ENCODE measurements at places on chromosomes 2 and 18. TPM values are rescaled to one million over a fixed set of nuclear protein-coding genes. Genes with fewer than 3 reads are reported as not detected.

DNA sequence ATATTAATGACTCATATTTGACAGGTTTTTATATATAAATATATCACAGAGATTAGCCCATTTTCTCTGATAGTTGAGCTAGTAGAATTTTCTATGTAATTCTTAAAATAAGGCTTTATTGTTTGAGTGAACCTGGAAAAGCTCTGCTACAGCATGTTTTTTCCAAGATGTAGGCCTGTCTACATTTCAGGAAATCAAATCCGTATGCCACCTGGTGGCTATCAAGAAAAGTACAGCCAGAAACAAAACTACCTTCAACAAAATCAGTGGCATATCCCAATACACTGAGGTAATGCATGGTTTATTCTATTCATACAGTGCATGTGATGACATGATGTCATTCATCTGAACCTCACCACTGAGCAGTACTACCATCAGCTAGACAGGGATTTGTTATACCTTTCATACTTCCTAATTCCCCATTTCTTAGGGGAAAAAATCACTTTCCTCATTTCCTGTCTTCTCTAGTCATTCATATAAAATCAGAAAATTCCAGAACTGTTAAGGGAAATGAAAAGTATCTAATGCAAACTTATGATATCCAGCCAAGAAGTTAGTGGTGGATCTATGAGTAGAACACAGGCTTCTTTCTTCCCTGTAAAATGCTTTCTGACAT is 310.4 kb upstream of the SYT4 start:
- no peak for DNase-seq

Gene INO80C
- total RNA-seq = 8.9 TPM

- DNase-seq = no peak
Measured at GRCh38 chr2:203591642-203592041, 56.5 kb upstream of the RAPH1 start.

DNA sequence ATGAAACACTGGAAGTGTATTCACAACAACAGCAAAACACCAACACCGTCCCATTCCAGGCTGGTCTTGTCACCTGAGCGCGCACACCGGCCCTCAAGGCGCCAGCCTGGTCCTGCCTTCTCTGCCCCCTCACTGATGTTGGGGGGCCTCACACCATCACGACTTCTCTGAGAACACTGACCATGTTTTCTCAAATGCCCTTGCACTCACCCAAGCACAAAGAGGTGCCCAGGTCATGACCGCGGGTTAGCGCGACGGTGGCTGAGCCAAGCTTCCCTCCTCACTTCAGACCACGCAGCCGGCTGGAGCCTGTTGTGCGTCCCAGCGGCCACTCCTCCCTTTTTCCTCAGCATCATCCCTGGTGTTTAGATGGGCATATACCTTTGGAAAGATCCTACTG is 101.3 kb upstream of the SALL3 start:
- no peak for DNase-seq

DNA sequence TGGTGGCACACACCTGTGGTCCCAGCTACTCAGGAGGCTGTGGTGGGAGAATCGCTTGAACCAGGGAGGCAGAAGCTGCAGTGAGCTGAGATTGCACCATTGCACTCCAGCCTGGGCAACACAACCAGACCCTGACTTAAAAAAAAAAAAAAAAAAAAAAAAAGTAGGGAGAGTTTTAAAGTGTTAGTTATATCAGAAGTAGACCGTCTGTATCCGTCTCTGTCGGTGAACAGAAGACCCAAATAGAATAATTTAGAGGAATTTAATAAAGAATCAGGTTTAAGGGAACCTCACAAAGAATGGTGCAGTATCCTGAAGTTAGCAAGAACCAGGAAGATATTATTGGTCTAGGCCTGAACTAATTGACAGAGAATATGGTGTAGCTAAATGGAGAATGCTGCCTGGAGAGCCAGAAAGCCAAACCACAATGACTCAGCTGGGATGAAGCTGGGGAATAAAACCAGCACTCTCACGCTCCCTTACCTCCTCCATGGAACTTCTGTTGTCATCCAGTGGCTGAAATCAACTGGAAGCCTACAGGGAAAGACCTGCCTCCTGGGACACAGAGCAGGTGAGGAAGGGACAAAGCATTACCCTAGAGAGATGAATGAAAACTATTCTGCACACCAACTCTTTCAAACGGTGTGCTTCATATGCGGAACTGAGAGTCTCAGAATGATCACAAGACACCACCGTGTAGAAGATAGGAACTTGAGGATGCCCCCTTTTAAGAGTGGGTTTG is 39.1 kb upstream of the PLEKHM3 start:
- no peak for DNase-seq

Gene GAL3ST2
- total RNA-seq = 0.50 TPM

Gene PLEKHH2
- total RNA-seq = 23.8 TPM

DNA sequence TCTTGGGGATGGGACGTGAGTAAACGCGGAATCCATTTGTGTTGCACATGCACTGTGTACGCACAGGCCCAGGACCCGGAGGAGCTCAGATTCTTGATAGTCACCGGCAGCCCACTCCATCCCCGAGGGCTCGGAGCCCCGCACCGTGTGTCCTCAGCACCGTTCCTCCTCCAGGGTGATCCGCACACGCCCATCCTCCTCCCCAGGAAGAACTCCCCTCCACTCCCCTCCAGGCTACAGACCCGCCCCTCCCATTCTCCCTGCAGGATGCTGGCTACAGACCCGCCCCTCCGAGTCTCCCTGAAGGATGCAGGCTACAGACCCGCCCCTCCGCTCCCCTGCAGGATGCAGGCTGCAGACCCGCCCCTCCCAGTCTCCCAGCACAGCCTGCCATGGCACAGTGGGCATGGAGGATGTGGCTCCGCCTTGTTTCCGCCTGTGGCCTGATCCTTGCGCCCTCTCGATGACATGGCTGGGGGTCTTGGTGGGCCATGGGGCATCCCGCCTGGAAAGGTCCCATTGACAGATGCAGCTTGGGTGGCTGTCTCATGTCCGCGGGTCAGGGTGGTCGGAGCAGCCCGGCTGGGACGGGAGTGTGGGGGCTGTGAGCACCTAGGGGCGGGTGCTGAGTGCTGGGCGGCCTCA is 14.1 kb downstream of the CTDP1 start:
- DNase-seq = no peak

DNA sequence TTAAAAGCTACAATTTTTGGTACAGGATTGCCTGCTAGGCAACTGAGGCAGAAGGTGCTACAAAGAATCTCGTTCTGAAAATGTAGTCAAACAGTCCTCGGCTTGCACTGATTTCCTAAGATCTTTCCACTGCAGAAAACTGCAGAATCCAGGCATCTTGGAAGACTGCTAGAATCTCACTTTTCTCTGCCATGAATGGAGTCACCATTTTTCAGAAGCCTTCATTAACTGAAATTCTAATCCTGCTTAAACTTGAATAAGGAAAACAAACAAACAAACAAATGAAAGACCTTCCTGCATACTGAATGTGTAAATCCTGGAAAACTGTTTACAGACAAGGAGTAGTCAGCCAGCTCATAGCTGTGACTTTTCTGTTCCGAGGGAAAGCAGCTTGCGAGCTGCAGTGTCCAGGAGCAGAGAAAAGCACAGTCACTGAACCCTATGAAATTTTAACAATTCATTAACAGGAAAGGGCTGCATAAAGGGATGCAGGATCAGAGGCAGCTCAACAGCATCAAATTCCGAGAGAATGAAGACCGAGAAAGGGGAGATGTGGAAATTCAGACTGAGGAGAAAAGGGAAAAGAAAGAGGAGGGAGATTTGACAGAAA is 210.5 kb upstream of the PIK3C3 start:
- no peak for DNase-seq

DNA sequence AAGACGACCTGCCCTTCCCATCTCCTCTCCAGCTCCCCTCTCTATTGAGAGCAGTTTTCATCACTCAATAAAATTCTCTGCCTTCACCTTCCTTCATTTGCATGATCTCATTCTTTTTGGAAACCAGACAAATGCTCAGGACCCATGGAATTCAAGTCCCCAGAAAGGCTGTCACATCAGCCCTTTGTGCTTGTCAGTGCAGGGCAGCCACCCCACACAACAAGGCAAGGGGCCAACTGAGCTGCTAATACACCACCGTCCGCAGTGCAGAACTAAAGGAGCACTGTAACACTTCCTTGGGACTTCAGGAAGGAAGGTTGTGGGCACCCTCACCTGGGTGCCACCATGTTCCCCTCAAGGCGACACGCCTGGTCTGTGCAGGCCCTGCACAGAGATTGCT is 26.2 kb downstream of the MCEE start:
- no peak for DNase-seq

Gene DPYSL5
- total RNA-seq = not detected

Gene AQP12B
- total RNA-seq = not detected

DNA sequence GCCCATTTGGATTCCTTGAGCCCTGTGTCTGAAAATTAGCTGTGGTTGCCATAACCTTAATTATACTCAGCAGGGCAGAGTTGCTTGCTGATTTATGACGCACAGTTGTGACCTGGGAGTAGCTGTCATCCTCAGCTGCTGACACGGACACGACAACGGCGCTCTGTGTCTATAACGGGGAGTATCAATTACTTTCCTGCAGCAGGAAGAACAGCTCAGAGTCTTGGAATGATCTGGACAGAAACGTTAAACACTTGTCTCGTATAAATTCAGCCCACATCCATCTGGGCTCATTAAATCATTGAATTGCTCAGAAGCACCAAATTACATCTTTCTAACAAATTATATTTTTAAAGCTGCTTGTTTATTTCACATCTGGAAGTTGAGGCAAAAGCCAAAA is 116.3 kb downstream of the SEPTIN10 start:
- DNase-seq = no peak

- DNase-seq = no peak
Measured at GRCh38 chr2:25250331-25251070, 82.1 kb upstream of the POMC start.

- no peak for DNase-seq
Measured at GRCh38 chr2:212990697-212991096, 160.7 kb downstream of the IKZF2 start.

DNA sequence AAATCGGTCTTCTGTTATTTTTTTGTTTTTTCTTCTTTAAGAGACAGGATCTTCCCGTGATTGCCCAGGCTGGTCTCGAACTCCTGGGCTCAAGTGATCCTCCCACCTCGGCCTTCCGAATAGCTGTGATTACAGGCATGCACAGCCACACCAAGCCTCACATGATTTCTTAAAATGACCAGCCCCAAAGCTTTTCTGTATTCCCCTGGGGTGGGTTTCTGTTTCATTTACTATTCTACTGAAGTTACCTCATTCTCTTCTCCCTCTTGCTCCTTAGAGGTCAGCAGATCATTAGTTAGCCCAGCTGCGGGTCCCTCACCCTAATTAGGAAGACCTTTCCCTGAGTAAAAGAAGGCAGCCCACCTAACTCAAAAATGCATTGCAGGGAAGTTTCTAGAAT is 27.6 kb downstream of the SLC1A4 start:
- no peak for DNase-seq

Gene ALPI
- not detected for total RNA-seq

DNA sequence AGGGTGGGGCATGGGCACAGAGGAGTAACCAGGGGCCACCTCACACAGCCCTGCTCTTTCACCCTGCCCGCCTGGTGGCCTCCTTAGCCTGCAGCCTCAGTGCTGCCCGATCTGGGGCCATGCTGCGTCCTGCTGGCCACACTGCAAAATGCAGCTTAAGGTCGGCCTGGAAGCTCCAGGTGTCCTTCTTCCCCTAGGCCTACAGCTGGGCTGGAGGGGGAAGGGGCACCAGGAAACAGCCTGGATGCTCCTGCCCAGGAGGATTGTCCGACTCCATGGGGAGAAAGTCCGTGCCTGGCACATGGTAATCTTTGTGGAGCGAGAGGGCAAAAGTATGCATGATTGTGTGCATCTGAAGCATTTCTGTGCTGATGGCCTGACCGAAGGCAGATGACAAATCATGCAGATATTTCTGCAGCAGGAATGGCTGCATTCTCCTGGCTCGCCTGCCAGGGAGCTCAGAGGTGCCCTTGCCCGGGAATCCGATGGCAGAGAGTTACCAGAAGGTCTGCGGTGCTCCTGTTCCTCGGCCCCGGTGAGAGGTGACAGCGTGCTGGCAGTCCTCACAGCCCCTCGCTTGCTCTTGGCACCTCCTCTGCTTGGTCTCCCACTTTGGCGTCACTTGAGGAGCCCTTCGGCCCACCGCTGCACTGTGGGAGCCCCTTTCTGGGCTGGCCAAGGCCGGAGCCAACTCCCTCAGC is 12.8 kb upstream of the ALPP start:
- DNase-seq = no peak

DNA sequence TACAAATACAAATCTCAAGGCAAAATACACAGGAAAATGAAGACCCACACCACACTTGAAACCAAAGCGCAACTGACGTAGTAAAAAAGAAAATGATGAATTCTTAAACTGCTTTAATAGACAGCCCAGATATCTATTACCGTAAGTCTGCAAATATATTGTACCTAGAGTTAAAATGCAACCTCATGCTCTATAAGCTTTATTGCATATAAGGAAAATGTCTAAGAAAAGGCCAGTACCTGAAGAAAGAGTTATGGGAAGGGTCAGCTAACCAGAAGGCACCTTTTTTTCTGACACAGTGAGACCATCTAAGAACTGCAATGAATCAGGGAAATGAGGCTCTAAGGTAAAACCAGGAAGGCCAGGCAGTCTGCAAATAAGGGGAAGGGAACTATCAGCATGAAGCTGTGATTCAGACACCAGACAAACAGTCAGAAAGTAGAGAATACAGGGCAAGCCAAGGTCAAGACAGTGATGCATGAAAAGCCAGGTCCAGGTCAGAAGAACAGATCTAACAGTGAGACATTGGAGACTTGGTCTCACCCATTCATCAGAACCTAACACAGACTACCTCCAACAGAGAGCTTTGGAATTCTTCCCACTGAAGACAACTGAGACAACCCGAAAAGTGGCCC is 46.9 kb downstream of the PDE11A start:
- DNase-seq = no peak

GRCh38 chr2:78979380-78980151 is 45.9 kb upstream of the REG3G start:
- DNase-seq = no peak

GRCh38 chr18:37712776-37713175 is 147.2 kb upstream of the CELF4 start:
- DNase-seq = no peak

Gene ZNF519
- total RNA-seq = 6.0 TPM

Gene CEBPZ
- total RNA-seq = 47.5 TPM

- DNase-seq = no peak
Measured at GRCh38 chr2:68710756-68711155, 23.9 kb upstream of the ARHGAP25 start.

GRCh38 chr2:27073782-27074181 is 2.3 kb upstream of the OST4 start:
- no peak for DNase-seq

Gene SLC4A3
- 10.2 TPM for total RNA-seq

Gene COL4A4
- total RNA-seq = 0.56 TPM

Gene PDE6D
- total RNA-seq = 38.8 TPM

- DNase-seq = no peak
Measured at GRCh38 chr2:128260239-128261138, 58.2 kb downstream of the HS6ST1 start.

Gene COL6A3
- 712 TPM for total RNA-seq
